ENCODE measurements at places on chromosomes 6 and 20.

- DNase-seq = no peak
Measured at GRCh38 chr6:55979526-55979925, 104.1 kb upstream of the BMP5 start.

- DNase-seq = no peak
Measured at GRCh38 chr6:164037171-164037870, 622.8 kb downstream of the QKI start.

GRCh38 chr20:35307666-35308653, 15.7 kb upstream of the FAM83C start:
- DNase-seq = peak; percentile 95

DNA sequence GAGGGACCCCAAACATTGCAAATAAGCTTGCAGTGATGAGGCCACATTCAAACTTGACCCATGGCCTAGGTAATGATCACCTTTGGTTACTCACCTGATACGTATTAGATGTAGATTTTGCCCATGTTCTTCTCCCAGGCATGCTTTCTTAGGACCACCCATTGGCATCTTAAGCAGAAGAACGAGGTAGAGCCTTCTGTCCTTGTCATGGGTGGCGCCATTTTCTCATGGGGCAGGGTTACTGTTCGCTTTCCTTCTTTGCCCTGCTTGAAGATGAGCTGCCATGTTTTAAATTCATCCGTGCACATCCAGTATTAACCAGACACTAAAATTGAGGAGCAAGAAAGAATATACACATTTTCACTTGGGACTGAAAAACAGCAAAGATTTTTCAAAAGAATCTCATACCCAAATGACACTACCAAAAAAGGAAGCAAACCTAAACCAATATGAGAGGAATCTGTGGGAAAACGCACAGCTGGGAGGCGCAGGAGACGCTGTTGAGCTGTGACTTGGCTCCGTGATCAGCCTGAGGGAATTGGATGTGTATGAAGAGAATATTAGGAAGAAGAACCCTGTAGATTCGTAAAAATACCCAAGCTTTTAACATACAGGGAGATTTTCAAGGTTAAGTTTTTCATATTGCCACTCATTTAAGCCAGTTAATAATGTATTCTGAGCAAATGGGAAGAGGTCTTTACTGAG, 36.6 kb downstream of the GMPR start:
- no peak for DNase-seq

DNA sequence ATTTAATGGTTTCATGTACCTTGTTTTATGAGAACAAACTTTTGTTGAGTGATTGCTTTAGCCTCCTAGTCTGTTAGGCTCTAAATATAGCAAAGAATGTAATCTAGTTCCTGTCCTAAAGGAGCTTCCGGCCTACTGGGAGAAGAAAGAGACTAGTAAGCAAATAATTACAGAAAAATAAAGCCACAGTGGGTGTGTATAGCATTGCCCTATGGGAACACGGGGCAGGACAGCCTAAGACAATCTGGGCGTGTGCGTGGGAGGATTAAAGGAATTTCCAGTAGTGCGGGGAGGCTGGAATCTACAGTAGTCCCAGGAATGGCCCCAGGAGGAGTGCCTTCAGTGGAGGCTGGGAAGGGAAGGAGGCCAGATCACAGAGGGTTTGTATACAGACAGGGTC, 98.1 kb upstream of the AKAP12 start:
- peak; percentile 22 for DNase-seq

Measured in renal cortical epithelial cell (primary cell).